Gastroesophageal sphincter (tissue), 4 donors: ENCODE measurements at places on chromosomes 7 and 10.

DNA sequence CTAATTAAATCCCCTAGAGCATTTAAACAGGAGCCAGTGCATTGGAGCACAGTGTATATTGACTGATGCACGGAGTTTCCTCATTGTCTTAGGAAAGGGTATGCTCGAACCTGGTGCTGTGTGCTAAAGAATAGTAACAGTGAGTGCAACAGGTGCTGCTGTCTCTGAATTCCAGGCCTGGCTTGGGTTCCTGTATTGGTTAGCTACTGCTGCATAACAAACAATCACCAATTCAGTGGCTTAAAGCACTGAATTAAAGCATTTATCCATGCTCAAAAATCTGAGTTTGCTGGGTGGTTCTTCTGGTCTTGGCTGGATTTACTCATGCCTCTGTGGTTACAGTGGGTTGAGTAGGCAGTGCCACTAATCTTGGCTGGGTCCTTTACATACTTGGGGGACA is 1.8 kb upstream of the PNLIPRP1 start:
- no peak for ATAC-seq

GRCh38 chr10:12534824-12535223 is 185.5 kb downstream of the CAMK1D start:
- no peak for ATAC-seq

DNA sequence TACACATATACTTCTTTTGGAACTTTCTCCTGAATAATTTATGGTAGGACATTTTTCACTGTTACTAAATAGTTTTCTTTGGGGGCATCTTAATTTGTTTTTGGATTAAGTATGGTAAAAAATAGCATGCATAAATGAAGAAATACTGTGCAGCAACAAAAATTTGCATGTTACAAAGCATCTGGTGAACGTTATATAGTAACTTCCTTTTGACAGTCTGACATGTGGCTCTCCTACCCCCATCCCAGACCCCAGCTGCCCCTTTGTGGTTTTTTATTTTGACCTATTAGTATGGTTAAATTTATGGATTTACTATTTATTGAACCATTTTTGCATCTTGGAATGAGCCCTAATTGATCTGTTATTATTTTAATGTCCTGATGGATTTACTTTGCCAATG is 9.9 kb downstream of the TASOR2 start:
- ATAC-seq, result no peak

GRCh38 chr10:103541616-103542015 is 48.1 kb downstream of the NEURL1 start:
- no peak for ATAC-seq

DNA sequence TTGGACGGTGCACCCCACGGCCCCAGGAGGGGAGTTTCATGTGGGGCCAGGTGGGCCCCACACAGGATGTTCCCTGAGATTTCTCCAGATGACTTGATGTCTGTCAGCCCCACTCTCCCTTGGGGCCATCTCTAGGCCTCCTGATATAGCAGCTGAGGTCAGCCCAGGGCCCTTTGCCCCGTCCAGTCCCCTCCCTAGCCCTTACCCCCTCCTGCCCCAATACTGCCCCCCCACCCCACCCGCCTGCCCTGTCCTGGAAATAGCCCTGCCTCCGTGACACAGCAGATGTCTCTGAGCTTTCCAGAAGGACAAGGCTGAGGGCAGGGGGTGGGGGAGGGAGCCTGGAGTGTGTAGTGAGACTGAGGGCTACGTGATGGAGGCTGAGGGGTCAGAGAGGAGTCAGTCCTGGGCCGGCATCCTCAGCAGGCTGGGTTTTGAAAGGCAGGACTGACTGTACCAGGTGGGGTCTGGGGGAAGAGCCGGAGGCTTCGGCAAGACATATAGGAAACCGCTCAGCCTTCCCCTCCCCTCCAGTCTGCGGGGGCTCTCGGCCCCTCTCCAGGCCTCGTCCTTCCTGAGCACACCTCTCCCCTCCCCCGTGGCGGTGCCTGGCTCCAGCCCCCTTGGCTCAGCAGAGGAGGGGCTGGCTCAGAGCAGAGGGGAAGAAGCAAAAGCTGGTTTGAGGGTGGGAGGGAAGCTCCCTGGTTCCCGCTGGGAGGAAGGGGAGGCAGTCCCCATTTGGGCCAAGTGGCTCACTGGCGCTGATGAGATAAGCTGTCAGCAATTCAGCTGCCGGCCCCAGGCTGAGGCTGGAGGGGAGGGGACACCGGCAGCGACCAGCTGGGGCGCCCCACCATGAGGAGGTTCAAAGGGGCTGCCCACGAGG is 2.0 kb downstream of the FLNC start:
- peak; percentile 2 for ATAC-seq

DNA sequence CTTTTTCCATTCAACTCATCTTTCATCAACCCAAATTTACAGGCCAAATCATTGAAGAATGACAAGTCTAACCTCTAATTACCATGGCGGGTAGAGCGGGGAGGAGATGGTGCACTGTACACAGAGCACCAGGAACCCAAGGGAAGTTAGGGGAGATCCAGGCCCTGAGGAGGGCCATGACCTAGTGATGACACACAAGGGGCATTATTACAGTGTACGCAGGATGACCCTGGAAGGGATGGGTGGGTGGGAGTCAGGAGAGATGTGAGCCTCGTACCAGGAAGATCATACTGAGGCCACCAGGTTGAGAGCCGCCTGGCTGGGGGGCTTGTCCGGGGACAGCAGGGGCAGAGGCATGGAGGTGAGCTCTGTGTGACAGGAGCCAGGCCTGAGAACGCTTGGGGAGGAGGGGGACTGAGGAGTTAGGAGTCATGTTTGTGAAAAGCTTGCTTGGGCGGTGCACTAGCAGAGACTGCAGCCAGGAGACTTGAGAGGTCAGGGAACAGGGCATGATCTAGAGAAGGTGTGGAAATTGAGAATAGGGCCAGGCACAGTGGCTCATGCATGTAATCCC is 89.5 kb upstream of the CCNY start:
- ATAC-seq, result no peak

DNA sequence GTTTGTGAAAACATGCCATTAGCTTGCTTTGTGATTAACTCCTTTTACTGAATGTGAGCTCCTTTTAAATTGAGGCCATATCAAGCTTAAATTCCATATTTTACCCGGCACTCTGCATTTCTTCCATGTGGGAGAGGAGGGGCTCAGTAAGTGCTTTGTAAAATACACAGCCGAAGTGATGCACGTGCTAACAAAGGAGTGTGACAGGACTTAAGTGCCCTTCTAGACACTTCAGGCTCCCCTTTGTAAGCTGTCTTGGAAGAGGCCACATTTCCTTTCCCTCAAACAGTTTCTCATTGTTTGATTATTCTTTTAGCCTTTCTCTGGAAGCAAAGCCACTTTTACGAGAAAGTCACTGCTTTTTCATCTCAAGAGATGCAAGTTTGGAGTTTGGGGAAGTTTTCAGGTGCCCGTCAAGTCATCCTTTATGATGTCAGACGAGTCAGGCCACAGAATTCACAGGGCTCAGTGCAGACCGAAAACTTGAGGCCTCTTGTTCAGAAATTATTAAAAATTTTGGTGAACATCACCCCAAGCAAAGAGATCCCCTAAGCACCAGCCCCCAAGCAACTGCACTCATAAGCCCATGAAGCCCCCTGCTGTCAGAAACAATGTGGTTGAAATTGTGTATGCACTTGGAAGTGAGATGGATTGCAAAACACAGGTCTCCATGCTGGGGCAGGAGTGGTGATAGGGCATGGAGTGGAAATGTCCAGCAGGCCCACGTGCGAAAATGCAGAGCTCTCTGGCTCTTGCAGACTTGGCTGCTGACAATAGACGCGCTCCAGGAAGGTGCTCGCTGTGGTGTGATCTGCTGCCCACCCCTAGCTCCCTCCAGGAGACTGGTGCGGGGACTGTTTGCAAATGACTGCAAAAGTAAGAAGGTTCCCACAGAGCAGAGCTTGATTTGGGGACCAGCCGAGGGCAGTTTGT is 11.5 kb downstream of the IKZF1 start:
- no peak for ATAC-seq

DNA sequence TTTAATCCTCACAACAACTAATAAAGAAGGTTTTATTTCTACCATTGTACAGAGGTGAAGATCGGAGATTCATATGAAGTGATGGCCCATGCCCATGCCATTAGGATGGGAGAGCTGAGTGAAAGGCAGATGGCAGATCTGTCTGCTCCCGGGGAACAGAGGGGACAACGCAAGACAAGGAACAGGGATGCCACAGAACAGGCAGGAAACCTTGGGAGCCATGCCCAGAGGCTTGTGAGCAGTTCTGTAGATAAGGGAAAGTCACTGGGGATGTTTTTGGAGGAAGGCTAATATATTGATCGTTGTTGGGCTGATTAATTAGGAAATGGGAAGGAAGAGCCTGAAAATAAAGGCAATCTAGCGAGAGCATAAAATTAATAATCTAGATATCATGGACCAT is 73.1 kb upstream of the ITGB1 start:
- no peak for ATAC-seq

DNA sequence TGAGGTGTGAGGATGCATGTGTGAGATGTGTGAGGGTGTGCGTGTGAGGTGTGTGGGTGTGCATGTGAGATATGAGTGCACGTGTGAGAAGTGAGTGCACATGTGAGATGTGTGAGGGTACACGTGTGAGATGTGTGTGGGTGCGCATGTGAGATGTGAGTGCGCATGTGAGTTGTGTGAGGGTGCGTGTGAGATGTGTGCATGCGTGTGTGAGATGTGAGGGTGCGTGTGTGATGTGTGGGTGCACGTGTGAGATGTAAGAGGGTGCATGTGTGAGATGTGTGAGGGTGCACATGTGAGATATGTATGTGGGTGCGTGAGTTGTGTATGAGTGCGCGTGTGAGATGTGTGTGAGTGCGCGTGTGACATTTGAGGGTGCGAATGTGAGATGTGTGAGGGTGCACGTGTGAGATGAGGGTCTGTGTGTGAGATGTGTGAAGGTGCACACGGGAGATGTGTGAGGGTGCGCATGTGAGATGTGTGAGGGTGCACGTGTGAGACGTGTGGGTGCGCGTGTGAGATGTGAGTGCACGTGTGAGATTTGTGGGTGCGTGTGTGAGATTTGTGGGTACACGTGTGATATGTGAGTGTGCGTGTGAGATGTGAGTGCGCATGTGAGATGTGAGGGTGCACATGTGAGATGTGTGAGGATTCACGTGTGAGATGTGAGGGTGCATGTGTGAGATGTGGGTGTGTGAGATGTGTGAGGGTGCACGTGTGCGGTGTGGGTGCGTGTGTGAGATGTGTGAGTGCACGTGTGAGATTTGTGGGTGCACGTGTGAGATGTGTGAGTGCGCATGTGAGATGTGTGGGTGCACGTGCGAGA is 30.5 kb downstream of the PPIF start:
- no peak for ATAC-seq

DNA sequence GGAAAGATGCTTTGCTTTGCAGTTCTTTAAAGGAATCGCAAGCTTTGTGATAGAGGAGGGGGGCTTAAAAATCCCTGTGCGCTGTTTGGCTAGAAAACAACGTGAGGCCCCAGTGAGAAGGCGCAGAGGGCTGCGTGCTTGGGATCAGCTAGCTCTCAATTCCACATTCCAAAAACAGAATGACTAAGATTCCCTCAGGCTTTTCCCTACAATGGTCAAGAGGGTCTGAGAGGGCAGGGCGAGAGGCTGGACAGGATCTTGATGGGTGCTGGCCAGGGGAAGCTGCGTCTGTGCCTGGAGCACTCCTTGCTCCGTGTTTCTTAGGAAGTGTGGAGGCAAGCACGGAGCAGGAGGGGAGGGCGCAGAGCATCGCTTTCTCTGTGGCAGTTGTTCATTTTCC is 72.1 kb upstream of the INHBA start:
- no peak for ATAC-seq

DNA sequence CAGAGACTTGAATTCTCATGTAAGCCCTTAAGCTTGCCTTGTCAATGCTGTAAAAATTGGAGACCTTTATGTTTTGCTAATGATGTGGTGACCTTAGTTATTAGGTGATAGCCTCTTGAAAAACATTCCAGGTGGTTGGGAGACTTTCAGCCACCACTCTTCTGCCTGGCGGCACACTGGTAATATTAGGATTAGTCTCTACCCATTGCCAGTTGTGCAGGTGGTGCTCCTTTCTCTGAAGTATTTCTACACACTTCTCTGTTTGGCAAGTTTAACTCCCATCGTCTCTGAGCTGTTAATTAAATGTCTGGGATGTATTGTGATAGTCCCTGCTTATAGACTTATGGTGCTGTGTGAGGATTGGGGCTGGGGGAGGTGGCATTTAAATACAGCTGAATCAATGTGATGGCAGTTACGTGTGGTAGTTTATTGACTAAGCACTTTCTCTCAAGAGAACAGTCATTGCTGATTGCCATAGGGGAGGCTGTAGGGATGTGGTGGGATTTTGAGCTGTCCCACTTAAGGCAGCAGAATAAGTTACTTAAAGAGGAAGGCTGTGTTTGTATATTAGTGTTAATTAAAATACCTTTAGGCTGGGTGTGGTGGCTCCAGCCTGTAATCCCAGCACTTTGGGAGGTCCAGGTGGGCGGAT is 61.7 kb downstream of the DAGLB start:
- no peak for ATAC-seq

GRCh38 chr7:150520145-150520544 is 5.5 kb downstream of the GIMAP7 start:
- no peak for ATAC-seq

DNA sequence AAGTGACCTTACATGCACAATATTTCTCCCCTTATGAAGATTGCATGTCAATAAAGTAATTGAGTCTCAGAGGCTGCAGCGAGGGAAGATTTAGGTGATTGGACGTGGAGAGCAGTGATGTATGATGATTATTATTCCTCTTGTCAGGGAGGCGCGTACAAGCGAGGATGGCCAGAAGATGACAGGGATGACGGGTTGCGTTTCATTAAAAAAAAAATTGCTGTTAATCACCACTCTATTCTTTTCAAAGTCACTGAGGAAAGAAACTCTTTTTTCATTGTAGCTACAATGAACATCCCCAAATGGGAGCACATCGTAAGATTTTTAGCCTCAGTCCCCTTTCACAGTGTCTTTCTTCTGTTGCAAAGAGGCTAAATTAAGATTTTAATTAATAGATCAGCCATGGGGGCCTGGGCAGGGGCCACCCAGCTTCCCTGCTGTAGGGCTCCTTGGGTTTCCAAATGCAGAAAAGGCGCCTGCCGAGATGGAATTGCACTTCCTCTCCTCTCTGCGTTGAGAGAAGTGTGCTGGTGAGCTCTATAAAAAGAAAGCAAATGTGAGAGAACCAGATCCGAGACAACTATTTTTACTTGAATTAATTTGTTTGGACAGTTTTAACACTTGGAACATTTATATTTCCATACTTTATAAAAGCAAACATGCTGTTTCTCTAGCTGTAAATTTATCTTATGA is 998.1 kb downstream of the LRMDA start:
- ATAC-seq, result no peak

DNA sequence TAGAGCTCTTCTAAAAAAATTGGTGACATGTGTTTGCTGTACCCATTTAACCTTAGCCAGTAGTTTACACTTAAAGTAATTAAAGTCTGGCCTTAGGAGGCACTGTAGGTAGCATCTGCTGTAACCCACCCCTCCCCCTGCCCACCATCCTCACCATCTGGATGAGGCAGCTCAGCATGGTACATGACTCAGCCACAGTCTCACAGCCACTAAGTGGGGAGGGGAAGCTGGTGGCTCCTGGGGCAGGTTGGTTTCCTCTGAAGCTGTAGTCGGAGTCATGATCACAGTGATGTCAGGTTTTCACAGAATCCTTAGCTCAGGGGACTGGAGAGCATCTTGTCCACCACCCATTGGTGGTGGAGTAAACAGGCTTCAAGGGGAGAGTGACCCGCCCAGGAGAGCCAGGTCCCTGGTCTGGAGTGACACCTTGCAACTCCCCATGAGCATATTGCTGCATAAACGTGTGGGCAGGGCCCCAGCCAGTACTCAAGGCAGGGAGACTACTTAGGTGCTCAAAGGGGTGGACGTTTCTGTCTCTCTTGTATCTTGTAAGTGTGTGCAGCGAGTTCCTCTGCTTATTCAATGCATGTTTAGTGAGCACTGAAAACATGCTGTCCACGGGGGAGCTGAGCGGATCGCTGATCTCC is 125.9 kb downstream of the GRK5 start:
- no peak for ATAC-seq

- ATAC-seq, result no peak
These were observed 44.7 kb upstream of the ZMIZ2 start for GRCh38 chr7:44703921-44704320.
